ENCODE measurements at places on chromosomes 7 and 10.

DNA sequence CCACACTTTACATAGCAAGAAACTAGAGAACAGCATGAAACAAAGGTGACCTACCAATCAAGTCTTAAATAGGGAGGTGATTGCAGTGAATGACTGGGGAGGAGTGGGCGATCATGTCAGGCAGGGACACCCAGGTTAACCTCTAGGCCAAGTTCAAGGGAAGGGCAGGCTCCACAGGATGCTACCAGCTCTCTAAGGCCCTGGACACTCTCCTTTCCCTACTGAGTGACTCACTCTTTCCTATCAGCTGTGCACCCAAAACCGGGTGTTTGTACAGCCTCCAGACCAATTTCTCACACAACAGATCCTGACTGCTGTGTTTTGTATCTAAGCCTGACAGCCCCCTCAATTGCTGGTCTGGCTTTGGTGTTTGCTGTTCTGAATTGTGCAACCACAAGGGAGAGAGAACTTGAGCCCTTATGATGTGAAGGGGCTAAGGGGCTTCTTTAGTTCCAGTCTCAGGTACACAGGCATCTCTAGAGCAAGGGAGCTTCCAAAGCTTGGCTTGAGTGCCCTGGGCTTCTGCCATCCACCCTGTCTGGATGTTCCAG, 107.8 kb downstream of the TBXAS1 start:
- H3K4me1 ChIP-seq: no peaks in the 10 kb centered on the region
- DNase-seq: no peak
- no peak overlapping the region for H3K27ac ChIP-seq
- H3K36me3 ChIP-seq: no peaks in the 10 kb centered on the region

GRCh38 chr7:1995426-1995825, 237.3 kb downstream of the MAD1L1 start:
- no peak overlapping the region for H3K27ac ChIP-seq
- H3K27me3 ChIP-seq: no peaks in the 10 kb centered on the region
- H3K4me3 ChIP-seq: no peak overlapping the region

GRCh38 chr10:3757638-3758490, 27.1 kb downstream of the KLF6 start:
- H3K27ac ChIP-seq: peak overlapping the region; percentile 83
- H3K27me3 ChIP-seq: no peaks in the 10 kb centered on the region
- peaks cover 27% of the 10 kb centered on the region for H3K36me3 ChIP-seq
- H3K4me1 ChIP-seq: peaks cover 64% of the 10 kb centered on the region

GRCh38 chr7:486216-486743, 33.4 kb downstream of the PDGFA start:
- peak overlapping the region; percentile 7 for H3K4me3 ChIP-seq
- peaks cover 82% of the 10 kb centered on the region for H3K27me3 ChIP-seq
- no peak for DNase-seq
- H3K36me3 ChIP-seq: peaks cover 6% of the 10 kb centered on the region
- H3K4me1 ChIP-seq: peaks cover 12% of the 10 kb centered on the region
- no peak overlapping the region for H3K27ac ChIP-seq

GRCh38 chr10:117374506-117375359, 507 bp downstream of the PDZD8 start:
- H3K4me3 ChIP-seq: peak overlapping the region; percentile 92
- no peak for DNase-seq
- H3K27ac ChIP-seq: peak overlapping the region; percentile 74
- peaks cover 12% of the 10 kb centered on the region for H3K27me3 ChIP-seq
- peaks cover 5% of the 10 kb centered on the region for H3K4me1 ChIP-seq

DNA sequence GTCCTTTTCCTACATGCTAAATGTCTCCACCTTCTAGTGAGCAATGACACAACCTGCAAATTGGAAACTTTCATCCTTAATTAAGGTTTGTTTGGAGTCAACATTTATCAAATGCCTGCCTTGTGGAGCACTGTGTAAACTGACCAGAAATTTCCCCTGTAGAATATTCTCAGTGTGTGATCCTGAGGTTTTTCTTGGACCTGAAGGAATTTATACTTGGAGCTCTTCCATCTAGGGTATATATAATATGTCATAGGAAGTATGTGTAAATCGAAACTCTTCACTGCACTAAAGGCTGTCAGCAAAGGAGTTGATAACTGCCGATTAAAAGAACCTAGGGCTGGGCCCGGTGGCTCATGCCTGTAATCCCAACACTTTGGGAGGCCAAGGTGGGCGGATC, 152.4 kb downstream of the NSUN6 start:
- H3K27ac ChIP-seq: no peak overlapping the region
- H3K4me1 ChIP-seq: no peaks in the 10 kb centered on the region
- H3K27me3 ChIP-seq: no peaks in the 10 kb centered on the region
- H3K36me3 ChIP-seq: no peaks in the 10 kb centered on the region
- no peak overlapping the region for H3K4me3 ChIP-seq

- peaks cover 40% of the 10 kb centered on the region for H3K36me3 ChIP-seq
- no peak overlapping the region for H3K4me3 ChIP-seq
- H3K27ac ChIP-seq: no peak overlapping the region
- DNase-seq: no peak
- H3K27me3 ChIP-seq: no peaks in the 10 kb centered on the region
Observed at GRCh38 chr10:74025380-74025978, 27.6 kb downstream of the VCL start.

DNA sequence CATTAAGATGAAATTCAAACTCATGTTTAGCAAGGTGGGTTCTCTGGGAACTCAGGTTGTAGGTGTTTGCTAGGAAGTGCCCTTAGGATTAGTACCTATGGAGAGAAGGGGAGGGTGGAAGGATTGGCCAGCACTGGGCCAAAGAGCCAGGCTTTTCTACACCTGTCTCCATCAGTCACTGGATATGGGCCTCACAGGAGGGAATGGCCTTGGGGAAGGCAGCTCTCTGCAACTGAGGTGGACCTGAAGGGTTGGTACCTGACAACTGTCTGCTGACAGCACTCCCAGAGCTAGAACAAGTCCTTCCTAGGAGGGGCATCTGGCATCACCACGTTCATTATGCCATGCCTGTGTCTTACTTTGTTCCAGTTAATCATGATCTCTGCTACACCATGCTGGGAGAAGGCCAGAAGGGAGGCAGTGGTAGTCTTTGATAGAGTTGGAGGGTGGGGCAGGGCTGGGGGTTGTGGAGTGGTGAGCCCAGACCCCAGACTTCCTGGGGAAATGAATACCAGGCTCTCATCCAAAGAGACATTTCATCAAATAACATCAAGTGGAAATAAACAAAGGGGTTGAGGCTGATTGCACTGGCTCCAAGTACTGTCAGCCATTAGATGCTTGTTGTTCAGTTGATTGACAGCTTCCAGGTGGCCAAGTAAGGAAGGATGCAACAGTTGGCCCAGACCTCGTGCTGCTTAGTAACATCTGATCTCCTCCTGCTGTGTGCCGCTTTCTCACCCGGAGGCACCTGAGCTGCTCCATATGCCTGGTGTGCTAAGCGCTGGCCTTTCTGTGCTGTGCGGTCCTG, 70.6 kb upstream of the PIK3CG start:
- no peak overlapping the region for H3K27ac ChIP-seq
- DNase-seq: no peak
- no peak overlapping the region for H3K4me3 ChIP-seq
- no peaks in the 10 kb centered on the region for H3K27me3 ChIP-seq

GRCh38 chr10:132436861-132437410, 39.9 kb downstream of the PWWP2B start:
- H3K4me3 ChIP-seq: no peak overlapping the region
- no peaks in the 10 kb centered on the region for H3K27me3 ChIP-seq
- no peaks in the 10 kb centered on the region for H3K36me3 ChIP-seq
- H3K27ac ChIP-seq: no peak overlapping the region

- peak; percentile 14 for DNase-seq
- no peaks in the 10 kb centered on the region for H3K27me3 ChIP-seq
- no peak overlapping the region for H3K4me3 ChIP-seq
- H3K27ac ChIP-seq: peak overlapping the region; percentile 46
Observed at GRCh38 chr7:46685051-46685450, 764.0 kb upstream of the IGFBP3 start.

- no peak overlapping the region for H3K27ac ChIP-seq
- peaks cover 28% of the 10 kb centered on the region for H3K27me3 ChIP-seq
- DNase-seq: no peak
- H3K4me3 ChIP-seq: no peak overlapping the region
- H3K36me3 ChIP-seq: no peaks in the 10 kb centered on the region
- H3K4me1 ChIP-seq: no peaks in the 10 kb centered on the region
Observed at GRCh38 chr7:159094023-159094740, 50.5 kb downstream of the VIPR2 start.

GRCh38 chr7:7687800-7688199, 30.6 kb downstream of the RPA3 start:
- DNase-seq: no peak
- H3K36me3 ChIP-seq: no peaks in the 10 kb centered on the region
- H3K27me3 ChIP-seq: no peaks in the 10 kb centered on the region
- peaks cover 6% of the 10 kb centered on the region for H3K4me1 ChIP-seq
- no peak overlapping the region for H3K27ac ChIP-seq
- no peak overlapping the region for H3K4me3 ChIP-seq

DNA sequence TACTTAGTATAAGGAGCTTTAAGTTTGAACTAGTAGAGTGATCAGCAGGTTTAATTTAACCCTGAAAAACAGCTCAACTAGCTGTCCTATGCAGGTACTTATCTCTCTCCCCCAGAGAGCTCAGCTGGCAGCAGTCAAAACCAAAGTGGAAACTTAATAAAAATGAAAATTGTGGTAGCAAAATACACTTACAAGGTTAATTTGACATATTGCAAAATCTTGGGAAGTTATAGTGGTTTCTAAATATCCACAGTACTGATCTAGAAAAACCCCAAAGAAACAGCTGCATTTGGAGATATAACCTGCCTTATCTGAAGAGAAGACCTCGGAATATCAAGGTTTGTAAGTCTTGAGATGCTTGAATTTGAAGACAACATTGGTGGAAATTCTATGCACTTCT, 269.2 kb downstream of the RNLS start:
- no peaks in the 10 kb centered on the region for H3K27me3 ChIP-seq
- H3K27ac ChIP-seq: no peak overlapping the region
- no peaks in the 10 kb centered on the region for H3K36me3 ChIP-seq
- DNase-seq: no peak

DNA sequence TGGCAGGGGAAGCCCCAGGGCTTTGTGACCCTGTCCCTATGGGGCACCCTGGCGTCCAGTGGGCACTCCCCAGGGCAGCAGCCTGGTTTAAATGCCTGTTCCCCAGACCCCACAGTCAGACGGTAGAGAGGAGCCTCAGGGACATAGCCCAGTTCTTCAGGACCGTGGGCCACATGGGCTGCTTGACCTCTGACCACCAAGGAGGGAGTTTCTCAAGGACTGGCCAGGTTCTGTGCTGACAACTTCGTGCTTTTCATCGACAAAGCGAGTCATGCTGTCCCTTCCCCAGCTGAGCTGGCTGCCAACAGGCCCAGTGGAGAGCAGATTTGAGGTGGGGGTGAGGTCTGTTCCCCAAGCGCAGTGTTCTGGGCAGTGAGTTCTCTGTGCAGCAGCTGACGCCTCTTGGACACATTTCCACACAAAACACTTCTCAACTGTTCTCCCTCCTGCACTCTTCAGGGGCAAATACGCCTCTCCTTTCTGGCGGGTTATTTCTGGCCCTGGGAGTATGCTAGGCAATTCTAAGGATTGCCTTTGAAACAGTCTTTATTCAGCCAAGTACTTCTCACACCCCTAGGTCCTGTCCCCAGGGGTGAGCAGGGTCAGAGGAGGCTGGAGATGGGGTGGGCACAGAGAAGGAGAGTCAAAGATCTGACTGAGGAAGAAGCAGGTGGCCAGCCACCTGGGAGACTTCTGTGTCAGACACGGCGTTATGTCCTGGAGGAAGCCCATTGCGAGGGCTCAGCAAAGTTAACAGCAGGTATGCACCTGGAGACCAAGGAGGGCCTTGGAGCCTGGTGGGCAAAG, 57.3 kb upstream of the CAMK2B start:
- no peak overlapping the region for H3K4me3 ChIP-seq
- H3K4me1 ChIP-seq: peaks cover 34% of the 10 kb centered on the region
- DNase-seq: no peak
- peaks cover 50% of the 10 kb centered on the region for H3K36me3 ChIP-seq
- H3K27ac ChIP-seq: no peak overlapping the region

- H3K36me3 ChIP-seq: no peaks in the 10 kb centered on the region
- peaks cover 21% of the 10 kb centered on the region for H3K4me1 ChIP-seq
- no peaks in the 10 kb centered on the region for H3K27me3 ChIP-seq
- H3K4me3 ChIP-seq: no peak overlapping the region
Observed at GRCh38 chr7:11935905-11936304, 103.9 kb upstream of the THSD7A start.

GRCh38 chr7:118572604-118573003, 348.1 kb downstream of the ANKRD7 start:
- H3K27ac ChIP-seq: no peak overlapping the region
- H3K36me3 ChIP-seq: no peaks in the 10 kb centered on the region
- H3K4me1 ChIP-seq: no peaks in the 10 kb centered on the region
- DNase-seq: no peak

DNA sequence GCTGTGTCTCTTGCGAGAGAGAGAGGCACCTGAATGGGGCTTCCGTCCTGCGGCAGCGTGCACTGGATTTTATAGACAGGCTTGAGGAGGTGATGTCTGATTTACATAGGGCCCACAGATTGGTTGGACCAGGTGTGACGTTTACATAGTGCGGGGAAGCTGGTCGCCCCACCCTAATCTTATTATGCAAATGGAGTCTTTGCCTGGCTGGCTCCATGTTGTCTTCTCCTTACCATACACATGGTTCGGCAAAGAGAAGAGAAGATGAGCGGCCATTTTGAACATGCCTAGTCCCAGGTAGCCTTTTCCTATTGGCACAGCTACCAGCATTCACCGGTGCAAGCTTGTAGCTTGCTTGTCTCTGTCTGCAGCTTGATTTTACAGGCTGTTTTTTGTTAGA, 238.5 kb upstream of the GALNT17 start:
- no peak overlapping the region for H3K4me3 ChIP-seq
- H3K27me3 ChIP-seq: no peaks in the 10 kb centered on the region
- DNase-seq: no peak
- H3K36me3 ChIP-seq: no peaks in the 10 kb centered on the region
- no peak overlapping the region for H3K27ac ChIP-seq
- H3K4me1 ChIP-seq: no peaks in the 10 kb centered on the region

DNA sequence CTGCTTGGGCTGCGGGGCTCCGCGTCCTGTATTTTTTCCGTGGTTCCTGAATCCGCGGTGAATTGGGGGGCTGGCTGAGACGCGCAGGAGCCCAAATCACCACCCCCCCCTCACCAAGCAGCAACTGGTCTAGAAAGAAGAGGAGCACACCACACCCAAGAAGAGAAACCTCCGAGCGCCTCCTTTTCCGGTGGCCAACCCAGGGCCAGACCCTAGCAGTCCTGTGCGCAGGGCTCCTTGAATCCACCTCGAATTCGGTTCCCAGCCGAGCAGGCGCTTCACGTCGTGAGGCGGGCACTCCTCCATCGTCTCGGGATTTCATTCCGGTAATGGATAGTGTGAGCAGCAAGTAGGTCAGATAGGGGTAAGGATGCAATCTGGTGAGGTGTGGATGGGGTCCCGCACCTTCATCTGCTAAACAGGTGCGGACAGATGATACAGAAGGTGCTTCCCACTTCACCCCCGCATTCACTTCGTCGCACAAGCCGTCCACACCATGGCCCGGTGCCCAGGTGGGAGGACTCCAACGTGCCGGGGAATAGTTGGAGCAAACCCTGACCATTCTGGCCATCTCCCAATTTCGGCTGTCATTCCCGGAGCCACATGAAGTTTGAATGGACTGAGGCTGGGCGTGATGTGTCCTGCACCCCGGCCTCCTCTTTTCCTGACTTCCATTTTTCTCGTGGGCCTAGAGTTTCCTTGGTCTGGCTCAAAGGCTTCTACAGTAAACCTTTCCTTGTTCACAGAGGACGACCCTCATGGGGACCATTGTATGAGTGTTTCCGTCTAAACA, 19.8 kb upstream of the ZNF273 start:
- H3K4me1 ChIP-seq: peaks cover 7% of the 10 kb centered on the region
- H3K27me3 ChIP-seq: peaks cover 9% of the 10 kb centered on the region
- no peak overlapping the region for H3K27ac ChIP-seq
- DNase-seq: no peak
- peaks cover under 1% of the 10 kb centered on the region for H3K36me3 ChIP-seq

- no peak overlapping the region for H3K4me3 ChIP-seq
- peaks cover 9% of the 10 kb centered on the region for H3K4me1 ChIP-seq
- peak; percentile 85 for DNase-seq
- no peaks in the 10 kb centered on the region for H3K36me3 ChIP-seq
- H3K27ac ChIP-seq: no peak overlapping the region
Observed at GRCh38 chr10:3239066-3239919, 66.7 kb upstream of the PITRM1 start.
